IPS-NIHi11 (cell line): ENCODE measurements at places on chromosomes 1 and 21.

DNA sequence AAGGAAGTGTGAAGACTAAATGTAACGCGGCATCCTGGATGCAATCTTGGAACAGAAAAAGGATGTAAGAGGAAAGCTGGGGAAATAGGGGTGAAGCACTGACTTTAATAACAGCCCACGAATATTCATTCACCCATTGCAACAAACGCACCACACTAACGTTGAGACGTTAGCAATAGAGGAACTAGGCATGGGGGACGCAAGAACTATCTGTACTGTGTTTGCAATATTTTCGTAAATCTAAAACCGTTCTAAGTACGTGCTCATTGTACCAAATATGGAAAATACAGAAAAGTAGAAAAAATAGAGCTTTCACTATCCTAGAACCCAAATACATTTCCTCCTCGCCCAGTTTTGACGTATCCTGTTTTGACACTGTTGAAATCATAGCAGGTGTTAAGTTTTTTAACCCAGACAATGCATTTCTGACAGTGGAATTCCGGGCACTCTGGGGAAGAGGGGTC lies 3.9 kb downstream of the LAPTM5 start:
- no peak for DNase-seq

DNA sequence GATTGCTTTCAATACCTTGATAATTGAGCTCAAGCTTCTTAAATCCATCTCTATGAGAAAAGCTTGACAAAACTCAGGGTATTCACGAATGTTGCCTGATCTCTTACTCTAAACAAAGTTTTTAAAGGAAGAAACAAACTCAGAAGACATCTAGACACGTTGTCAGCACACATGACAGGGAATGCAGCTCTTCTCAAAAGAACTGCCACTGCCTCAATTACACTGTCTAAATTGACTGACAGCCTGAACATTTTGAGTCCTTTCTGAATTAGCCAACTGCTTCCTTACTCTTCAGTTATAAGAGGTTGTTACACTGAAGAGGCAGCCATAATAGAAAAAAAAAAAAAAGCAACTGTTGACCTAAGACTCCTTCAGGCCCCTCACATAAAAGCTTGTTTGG lies 1646.7 kb upstream of the B3GALT2 start:
- DNase-seq: no peak

DNA sequence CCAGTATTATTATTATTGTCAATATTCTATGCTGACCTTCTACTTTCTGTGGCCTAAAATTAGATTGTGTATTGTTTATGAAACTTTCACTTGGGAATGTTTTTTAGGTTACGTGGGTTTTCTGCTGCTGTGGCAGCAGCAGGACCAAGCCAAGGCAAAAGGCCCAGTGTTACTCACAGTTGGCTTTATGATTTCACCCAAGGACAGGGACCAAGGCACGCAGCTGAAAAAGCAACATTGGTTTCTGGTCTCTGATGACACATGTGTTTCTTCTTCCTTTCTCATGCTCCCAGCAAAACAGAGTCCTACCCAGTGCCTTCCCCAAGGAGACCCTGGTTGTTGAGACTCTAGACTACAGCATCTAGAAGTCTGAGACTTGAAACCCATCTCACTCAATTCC lies 413.7 kb downstream of the SETD4 start:
- DNase-seq: no peak

DNA sequence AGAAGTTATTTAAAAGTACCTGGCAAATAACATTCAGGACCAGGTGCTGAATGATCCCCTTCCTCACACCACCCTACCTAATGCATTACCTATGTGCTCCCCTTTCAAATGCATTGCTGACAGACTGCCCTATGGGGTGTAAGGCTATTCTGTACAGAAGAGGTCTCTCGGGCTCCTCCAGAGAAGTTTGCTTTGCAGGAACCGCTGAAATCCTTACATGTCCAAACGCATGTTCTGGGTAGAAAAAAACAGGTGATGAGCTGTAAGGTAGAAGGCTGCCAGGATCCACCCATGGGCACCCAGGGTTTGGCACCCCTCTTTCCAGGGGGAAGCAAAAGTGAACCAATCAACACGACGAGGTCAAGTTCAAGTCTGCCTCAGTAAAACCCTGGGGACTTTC lies 58.3 kb upstream of the TARBP1 start:
- DNase-seq: no peak

- DNase-seq: peak; percentile 33
Observed at GRCh38 chr1:237045278-237046016, 3.5 kb downstream of the RYR2 start.

GRCh38 chr1:53944469-53945182 lies 873 bp downstream of the IFT25 start:
- peak; percentile 30 for DNase-seq

DNA sequence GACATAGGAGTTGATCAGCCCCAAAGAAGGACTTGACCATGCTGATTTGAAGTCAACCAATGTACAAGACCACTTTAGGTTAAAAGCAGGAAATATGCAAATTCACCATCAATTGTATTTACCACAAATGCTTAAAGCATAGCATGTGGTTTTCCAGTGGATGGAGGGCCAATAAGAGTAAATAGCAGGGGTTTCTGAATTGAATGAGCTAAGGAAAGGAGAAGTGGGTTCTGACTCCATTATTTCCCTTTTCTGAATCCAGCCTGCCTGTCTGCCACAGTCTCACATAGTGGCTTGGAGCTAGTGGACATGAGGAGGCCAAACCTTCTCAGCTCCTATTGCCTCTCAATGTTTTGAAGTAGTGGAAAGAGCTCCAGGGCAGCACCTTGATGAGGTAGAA lies 7.2 kb upstream of the TNFSF18 start:
- no peak for DNase-seq

DNA sequence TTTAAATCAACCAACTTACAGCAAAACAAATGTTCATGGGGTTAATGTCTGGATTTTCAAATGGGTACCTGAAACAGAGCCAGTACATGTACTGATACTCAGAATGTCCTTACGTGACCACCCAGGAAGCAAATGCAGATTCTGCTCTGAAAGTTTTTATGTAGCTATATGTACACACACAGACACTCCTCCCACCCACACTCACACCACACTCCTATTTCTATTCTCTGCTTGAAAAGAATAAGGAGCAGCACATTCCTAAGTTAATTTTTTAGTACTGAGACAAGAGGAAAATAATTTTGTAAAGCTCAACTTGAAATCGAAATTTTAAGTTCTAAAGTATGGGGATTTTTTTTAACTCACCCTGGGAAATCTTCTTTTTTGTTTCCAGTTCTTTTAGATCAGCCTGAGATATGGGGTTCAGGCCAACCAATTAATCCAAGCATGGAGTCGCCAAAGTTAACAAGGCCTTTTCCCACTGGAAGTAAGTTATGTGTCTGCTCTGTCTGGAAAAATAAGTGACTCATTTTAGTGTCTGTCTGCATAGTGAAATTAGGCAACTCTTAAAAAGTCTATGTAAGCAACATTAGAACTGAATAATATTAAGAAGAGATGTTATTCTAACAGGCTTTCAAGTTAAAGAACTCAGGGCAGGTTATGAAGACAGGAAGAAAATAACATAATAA lies 75.5 kb upstream of the DYNLT5 start:
- DNase-seq: no peak

GRCh38 chr21:23986214-23986613 lies 1621.1 kb downstream of the MRPL39 start:
- DNase-seq: no peak

- no peak for DNase-seq
Observed at GRCh38 chr1:92343061-92343460, 44.2 kb downstream of the RPAP2 start.

DNA sequence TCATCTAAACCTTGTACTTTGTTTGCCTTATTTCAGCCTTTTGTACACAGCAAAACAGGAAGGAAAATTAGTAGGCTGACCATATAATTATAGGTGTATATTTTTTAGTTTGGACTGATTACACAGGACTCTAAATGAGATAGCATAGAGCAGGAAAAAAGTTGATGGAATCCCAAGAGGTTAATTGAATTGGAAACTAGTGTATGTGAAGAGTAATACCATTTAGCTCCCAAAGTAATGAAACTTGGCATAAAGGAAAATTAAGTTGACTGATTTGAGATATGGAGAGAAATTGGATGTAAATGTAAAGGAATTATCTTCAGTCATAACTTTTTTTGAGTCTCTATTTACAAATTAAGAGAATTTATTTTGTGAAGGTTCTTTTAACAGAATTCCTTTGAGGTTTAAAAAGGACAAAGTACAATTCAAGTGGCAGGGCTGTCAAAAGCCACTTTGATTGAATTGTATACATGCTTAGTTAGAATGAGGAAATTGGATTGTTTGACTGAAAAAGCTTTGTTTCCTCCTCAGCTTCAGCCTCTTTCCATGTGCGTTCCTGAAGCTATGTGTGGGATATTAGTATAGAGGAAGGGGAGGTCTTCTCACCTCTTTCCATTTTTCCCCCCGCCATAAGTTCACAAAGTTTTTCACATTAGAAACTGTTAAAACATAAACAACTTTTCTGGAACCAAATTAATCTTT lies 26.4 kb downstream of the SNX27 start:
- no peak for DNase-seq

DNA sequence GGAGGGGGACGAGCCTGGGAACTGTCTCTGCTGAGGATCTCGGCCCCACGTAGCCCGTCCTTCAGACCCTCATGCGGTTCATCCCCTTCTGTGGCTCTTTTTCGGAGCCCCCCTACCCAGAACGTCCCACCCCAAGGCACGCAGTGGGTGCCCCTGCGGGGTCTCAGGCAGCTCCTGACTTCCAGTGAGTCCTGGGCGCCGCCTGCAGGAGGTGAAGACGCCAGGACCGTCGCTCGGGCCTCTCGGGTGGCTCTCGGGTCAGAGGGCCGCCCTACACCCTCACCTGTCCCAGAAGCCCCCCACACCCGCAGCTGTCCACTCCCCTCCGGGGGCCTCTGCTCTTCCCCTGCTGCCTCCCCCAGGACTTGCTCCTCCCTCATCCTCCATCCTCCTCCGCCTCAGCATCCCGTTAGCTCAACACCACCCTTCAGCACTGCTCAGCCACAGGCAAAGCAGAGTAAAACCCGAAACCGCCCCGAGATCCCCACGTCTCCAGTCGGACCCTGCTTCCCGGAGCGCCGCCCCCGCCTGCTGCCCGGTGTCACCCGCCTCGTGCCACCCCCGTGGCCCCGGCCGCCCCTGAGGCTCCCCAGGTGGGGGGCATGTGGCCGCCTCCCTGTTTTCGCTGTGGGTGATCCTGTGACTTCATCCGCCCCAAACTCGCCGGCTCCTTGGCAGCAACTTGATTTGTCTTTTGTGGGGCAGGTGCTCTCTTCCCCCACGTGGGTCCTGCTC lies 13.3 kb upstream of the POFUT2 start:
- no peak for DNase-seq

DNA sequence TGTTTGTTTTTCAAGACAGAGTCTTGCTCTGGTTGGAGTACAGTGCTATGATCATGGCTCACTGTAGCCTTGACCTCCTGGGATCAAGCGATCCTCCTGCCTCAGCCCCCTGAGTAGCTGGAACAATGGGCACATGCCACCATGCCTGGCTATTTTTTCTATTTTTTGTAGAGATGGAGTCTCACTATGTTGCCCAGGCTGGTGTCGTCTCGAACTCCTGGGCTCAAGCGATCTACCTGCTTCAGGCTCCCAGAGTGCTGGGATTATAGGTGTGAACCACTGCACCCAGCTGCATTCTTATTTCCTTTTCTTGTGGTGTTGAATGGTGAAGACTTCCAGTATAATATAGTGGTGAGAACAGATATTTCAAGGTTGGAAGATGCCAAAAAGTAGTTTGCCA lies 28.0 kb downstream of the B3GALT5 start:
- no peak for DNase-seq

DNA sequence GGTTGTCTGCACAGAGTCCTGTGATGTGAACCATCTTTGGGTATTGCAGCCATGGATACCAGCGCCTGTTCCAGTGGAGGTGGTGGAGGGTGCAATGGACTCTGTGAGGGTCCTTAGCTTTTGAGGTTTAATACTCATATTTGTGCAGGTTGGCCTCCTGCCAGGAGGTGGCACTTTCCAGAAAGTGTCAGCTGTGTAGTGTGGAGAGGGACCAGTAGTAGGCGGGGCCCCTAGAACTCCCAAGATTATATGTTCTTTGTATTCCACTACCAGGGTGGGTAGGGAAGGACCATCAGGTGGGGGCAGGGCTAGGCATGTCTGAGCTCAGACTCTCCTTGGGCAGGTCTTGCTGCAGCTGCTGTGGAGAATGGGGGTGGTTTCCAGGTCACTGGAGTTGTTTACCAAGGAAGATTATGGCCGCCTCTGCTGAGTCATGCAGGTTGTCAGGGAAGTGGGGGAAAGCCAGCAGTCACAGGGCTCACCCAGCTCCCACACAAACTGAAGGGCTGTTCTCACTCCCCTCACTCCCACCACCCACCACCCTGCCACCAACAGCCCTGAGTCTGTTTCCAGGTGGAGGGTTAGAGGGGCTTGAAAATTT lies 31.2 kb upstream of the ZNF678 start:
- DNase-seq: no peak

DNA sequence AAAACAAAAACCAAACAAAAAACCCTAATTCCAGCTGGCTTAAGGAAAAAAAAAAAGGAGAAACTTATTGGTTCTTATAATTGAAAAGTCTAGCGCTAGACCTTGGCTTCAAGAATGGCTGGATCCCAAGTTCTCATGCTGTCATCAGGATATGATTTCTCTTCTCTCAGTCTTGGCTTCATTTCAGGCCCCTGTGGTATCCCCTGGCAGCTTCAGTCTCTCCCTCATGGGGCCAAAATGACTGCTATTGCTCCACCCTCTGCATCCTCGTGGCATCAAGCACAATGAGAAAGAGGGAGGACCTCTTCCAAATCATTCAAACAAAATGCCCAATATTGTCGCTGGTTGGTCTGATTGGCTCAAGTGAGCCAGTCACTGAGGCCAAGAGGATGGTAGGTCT lies 80.7 kb downstream of the GIPC2 start:
- DNase-seq: no peak
